Activated CD8-positive, alpha-beta memory T cell treated with anti-CD3 and anti-CD28 coated beads for 1 hour (primary cell): ENCODE measurements at places on chromosomes 11 and 22.

DNA sequence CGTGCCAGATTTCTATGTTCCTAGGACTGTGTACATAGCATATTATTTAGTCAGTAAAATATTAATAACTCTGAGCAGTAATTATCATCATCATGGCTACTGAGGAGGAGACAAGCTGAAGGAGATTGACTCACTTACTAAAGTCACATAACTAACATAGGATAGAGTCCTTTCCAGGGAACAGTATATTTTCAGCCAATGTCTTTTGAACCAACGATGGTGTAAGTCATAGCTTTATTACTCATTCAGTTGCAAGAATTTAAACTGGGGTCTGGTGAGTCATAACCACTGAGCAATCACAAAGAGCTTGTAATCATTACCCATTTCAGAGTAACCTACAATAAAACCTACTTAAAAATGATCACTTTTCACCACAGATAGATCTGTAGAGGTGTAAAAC is 1564.8 kb upstream of the TENM4 start:
- DNase-seq: no peak

DNA sequence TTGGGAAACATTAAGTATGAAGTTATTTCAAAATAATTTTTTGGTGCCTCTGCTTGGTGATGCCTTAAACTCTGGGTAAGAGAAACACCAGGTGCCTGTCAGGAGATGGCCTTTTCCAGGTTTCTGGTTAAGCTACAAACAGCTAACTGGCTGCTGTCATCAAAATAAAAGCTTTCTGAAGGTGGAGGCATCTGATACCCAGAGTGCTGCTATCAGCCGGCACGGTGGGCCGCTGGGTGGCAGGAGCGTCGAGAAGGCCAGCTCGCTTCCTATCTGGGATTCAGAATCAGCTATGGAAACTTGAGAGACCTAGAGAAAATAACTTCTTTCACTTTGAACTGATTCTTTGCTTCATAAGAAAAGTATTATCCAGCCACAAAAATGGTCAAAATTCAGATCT is 80.8 kb upstream of the PITPNB start:
- no peak for DNase-seq

- DNase-seq: no peak
These were observed 21.1 kb downstream of the RFPL3 start for GRCh38 chr22:32378707-32379272.

DNA sequence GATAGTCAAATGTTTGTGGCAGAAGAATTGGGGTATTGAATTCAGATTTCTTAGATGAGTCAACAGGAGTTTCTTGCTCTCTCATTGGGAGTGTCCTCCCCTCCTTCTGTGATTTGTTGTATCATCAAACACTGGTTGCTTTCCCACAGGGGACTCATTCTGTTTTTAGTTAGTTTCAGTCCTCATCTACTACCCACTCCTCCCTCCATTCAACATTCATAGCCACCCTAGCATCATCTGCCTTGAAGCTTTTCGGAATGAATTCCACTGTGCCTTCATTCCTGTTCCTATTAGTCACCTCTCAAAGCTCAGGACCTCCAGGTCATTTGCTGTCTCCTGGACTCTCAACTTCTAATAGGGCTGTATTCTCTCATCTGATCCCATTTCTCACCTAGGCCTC is 31.5 kb upstream of the RAB38 start:
- DNase-seq: no peak

DNA sequence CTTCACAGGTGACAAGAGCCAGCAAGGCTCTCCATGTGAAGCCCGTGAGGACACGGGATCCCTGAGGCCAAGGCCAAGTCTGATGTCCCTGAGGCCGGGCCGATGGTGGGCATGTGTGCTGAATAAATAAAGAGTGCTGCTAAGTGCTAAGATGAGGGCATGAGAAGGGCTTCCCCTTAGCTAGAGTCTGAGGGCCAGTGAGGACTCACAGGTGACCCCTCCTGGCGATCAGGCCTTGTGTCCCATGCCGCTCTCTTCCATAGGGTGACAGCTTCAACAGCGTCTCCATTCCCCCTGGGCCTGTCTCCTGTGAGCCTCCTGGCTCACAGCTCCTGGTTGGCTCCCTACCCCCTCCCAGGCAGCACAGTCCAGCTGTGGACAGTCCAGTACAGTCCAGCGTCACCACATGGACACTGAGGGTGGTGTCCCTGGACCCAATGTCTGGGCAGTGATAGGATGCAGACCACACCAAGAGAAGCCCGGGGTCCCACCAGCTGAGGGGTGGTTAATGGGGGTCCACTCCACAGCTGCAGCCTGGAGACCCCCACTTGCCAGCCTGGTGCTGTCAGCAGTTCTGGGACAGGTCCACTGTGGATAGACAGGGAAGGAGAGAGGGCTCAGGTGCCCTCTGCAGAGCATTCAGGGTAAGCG is 1033.2 kb downstream of the TBC1D22A start:
- DNase-seq: no peak

GRCh38 chr11:8809939-8810539 is 101.0 kb upstream of the AKIP1 start:
- no peak for DNase-seq

DNA sequence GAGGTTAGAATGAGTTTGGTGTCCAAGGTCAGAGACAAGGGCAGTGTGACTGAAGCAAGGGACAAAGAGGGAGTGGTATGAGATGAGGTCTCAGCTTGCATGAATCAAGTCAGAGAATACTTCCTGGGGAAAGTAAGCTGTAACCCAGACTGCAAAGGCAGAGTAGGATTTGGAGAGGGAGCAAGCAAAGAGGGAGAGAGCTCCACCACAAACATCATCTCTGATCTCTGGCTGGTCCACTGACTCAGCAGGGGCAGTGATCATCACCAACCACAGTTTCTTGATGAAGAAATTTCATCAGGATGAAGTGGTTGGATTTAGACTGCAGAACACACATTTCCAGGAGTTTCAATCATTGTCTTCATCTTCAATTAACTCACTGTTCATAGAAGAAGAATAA is 54.9 kb upstream of the HMGXB4 start:
- DNase-seq: no peak

GRCh38 chr11:116400081-116400480 is 372.7 kb downstream of the BUD13 start:
- DNase-seq: no peak
